MG63 (cell line): ENCODE measurements at places on chromosomes 1 and 21. TPM values are rescaled to one million over a fixed set of nuclear protein-coding genes. Genes with fewer than 3 reads are reported as not detected.

GRCh38 chr21:34367320-34367935, 3.6 kb downstream of the KCNE2 start:
- DNase-seq, result peak; percentile 36

- DNase-seq, result peak; percentile 51
Observed at GRCh38 chr21:45831991-45832740, 149.4 kb upstream of the COL6A1 start.

DNA sequence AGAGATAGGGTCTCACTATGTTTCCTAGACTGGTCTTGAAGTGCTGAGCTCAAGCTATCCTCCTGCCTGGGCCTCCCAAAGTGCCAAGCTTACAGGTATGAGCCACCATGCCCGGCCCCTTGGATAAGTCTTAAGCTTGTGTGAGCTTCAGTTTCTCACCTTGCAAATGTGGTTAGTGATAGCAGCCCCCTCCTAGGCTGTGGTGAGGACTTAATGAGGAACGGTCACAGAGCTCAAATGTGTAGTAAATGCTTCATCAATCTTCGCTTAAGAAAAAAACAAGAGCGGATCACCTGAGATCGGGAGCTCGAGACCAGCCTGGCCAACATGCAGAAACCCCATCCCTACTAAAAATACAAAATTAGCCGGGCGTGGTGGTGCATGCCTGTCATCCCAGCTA, 3.0 kb downstream of the CNR2 start:
- no peak for DNase-seq

DNA sequence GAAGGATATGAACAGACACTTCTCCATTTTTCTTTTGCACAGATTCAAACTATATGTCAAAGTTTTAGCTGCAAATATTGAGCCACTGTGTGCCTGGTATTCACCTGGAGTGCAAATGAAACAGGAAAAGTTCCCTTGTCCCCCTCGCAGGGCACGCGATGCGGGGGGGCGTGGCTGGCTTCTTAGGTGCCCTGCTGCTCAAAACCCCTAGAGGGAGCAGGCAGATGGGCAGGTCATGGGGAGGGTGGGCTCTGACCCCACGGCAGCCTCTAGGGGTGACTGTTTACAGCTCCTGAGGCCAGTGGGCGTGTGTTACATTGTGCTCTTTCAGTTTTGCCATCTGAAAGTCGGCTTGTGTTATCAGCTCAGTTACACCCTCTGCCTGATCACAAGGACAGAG, 931.2 kb upstream of the B3GALT2 start:
- DNase-seq, result no peak

The LCE1F gene
- not detected in 2 replicates for total RNA-seq

The SMIM12 gene
- total RNA-seq, result 31.0 and 38.8 TPM in 2 replicates

The KRTAP10-4 gene
- total RNA-seq, result not detected in 2 replicates

The PRDM16 gene
- total RNA-seq, result 0.95 TPM in 1 of 2 replicates, not detected in the other

The KRTAP12-2 gene
- not detected in 2 replicates for total RNA-seq

The RBBP5 gene
- total RNA-seq, result 16.9 and 20.5 TPM in 2 replicates

The OR6N1 gene
- not detected in 2 replicates for total RNA-seq

The OR2G2 gene
- total RNA-seq, result not detected in 2 replicates

The HHAT gene
- total RNA-seq, result 0.30 and 5.3 TPM in 2 replicates
